ENCODE measurements at places on chromosomes 13 and 19.

GRCh38 chr19:16449330-16449961 is 22.3 kb downstream of the EPS15L1 start:
- DNase-seq = no peak

- DNase-seq = no peak
Observed at GRCh38 chr19:48856921-48857320, 11.5 kb downstream of the PLEKHA4 start.

DNA sequence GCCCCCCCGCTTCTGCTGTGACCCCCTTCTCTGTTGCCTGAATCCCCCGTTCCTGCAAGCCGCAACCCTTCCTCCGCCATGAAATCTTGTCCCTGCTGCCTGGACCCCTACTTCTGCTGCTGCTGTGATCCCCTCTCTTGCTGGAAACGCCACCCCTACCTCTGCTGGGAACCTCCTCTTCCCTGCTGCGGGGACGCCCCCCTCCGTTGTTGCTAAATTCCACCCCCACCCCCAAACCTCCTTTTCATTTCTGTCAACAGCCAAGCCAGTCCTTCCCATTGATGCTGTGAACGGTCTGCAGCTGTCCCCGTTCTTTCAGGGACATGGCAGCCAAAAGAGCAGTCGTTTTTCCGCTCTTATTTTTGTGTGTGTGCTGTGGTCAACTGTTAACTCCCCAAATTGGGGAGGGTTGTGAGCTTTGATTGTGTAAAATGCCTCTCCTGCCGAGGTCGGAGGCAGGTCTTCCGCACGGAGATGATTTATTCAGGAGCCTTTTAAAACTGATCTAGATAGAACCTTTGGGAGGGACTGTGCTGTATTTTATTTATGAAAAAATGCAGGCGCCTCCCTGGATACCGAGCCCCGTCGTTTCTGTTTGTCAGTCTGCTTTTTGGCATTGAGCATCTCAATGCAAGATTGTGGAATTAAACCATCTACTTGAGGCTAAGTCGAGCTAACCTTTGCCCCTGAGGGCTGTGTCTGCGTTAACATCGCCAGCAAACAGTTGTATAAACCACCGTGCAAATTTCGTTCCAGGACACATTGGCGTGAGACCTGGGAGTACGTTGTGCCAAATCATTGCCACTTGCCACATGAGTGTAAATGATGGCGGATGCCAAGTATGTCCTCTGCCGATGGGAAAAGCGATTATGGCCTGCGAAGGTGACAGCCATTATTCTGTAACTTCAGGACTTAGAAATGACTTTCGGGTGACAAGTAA is 27.9 kb upstream of the NDUFS7 start:
- DNase-seq = no peak

- DNase-seq = no peak
Observed at GRCh38 chr13:38228322-38228721, 121.3 kb upstream of the UFM1 start.

DNA sequence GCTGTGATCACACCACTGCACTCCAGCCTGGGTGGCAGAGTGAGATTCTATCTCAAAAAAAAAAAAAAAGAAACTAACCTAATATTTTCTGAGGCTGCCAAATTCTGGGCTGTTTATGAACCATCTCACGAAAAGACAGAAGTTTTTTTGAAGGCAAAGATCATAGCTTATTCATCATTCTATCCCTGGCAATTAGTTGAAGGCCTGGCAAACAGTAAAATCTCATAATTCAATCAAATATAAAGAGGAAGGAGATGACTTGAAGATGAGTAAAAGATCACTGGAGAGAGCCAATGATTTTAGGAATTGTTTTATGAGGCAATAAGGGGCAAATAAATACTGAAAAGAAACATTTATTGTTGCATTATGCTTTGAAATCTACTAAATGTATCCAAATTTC is 216.5 kb downstream of the DCLK1 start:
- DNase-seq = no peak

- no peak for DNase-seq
Observed at GRCh38 chr19:33467851-33468250, 53.7 kb downstream of the PEPD start.

DNA sequence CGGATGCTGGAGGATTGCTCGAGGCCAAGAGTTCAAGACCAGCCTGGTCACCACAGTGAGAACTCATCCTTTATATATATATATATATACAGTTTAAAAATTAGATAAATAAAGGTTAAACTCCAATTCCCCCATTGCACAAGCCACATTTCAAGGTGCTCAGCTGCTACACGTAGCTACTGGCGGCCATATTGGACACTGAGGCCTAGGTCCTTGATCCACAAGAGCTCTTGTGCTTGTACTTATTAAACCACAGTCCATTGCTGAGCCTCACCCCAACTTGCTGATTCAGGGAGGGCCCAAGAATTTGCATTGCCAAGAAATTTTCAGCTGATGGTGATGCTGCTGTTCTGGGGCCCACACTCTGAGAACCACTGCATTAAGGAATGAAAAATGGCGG is 9.6 kb downstream of the TTC9B start:
- no peak for DNase-seq

DNA sequence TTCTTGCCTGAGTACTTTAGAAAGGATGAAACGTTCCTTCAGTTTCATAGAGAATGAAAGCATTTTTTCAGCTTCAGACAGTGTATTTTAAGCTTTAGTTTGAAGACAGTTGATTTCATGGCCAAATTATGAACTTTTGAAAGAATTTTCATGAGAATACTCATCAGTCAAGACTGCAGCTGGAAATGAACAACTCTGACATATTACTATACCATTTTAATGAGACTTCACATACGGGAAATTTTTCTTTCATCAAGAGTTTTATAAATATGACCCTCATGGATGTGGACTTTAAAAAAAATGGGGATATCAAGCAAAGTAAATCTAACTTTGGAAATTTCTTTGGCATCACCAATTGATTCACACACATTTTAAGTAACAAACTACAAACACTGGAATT is 6.4 kb downstream of the LATS2 start:
- no peak for DNase-seq

DNA sequence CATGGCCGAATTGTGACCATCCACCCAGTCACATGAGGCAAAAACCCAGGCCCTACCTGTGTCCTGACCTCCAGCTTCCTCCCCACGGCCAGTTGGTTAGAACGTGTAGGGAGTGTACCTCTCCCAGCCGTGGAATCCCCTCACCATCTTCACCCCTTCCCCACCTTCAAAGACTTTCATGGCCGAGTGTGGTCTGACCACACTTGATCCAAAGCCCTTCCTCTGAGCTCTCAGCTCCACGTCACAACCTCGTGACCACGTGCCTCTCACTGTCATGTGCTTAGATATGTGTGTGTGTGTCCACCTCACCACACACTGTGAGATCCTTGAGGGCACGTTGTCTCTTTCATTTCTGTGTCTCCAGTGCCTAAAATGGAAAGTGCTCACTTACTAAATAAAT is 48.6 kb upstream of the UBE2L5 start:
- DNase-seq = no peak

DNA sequence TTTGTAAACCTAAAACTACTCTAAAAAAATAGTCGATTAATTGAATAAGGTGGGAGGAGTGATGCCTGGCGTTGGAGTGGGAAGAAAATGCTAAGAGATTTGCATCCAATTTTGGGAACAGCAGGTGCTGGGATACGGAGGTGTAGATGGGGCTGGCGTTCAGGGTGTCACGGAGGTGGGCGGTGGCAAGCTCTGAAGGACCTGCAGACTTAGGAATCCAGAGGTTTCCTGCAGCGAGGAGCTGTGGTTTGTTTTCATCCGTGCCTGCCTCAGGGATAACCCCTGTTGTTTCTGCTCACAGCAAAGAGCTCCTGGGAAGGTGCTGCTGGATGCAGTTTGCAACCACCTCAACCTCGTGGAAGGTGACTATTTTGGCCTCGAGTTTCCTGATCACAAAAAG is 166.4 kb upstream of the RNF113B start:
- DNase-seq = no peak

DNA sequence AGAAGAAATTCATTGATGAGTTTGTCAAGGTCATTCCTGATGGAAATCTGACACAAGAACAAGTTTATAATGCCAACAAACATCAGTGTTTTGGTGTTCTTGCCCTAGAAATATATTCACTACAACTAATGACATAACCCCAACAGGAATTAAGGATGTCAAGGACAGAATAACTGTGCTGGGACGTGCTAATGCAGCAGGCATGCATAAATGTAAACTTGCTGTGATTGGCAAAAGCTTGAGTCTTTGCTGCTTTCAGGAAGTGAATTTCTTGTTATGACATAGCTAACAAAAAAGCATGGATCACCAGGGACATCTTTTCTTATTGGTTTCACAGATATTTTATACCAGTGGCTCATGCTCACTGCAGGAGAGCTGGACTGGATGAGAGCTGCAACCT is 144.6 kb downstream of the KCTD12 start:
- DNase-seq = no peak

DNA sequence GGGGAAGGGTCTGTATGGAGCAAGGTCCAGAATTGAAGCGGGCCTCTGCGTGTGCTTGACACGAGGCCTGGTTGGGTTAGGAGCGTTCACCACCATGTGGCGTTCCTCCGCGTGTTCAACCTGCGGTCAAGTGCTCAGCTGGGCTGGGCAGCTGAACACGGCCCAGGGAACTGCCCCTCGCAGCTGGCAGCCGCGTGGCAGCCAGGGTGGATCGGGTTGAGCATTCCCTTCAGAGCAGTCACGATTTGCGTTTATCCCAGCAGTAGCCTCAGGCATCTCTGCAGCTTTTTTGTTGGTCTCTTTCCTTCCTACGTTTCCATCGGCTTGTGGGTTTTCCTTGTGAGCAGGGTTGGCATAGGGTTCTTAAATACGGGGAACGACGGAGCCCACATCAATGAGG is 28.7 kb upstream of the F2RL3 start:
- no peak for DNase-seq

- DNase-seq = no peak
Observed at GRCh38 chr13:25237083-25237482, 50.2 kb downstream of the MTMR6 start.

DNA sequence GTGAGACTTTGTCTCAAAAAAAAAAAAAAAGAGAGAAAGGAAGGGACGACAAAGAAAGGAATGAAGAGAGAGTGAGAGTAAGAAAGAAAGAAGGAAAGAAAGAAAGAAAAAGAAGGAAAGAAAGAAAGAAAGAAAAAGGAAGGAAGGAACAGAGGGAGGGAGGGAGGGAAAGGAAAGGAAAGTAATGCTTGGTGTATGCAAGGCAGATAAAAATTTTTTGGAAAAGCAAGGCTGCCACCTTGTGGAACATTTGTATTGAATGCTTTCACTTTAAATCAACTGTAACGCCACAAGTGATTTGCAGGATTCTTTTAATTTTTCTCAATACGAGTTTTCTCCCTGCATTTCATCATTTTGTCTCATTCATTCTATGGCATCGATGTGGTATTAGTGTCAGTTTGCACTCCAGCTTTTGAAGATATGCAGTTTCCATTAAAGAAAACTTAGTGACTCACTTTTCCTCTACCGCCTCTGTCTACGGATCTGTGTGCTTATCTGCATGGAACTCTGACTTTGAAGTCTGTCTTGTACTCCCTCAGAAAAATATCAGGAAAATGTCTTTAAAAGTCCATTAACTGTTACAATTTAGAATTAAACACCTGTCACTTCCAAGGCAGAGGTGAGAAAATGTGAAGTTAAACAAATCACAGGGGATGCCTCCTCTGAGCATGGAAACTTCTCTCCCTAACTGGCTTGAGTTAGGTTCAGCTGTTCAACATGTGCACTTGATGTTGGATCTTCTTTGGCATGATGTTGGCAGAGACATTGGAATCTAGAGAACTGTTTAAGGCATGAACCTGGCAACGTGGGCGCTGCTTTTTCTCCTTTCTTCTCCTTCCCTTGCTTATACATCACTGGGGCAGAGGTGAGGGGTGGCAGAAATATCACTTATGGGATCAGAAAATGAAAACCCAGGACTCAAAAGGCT is 20.0 kb upstream of the ZDHHC20 start:
- no peak for DNase-seq

DNA sequence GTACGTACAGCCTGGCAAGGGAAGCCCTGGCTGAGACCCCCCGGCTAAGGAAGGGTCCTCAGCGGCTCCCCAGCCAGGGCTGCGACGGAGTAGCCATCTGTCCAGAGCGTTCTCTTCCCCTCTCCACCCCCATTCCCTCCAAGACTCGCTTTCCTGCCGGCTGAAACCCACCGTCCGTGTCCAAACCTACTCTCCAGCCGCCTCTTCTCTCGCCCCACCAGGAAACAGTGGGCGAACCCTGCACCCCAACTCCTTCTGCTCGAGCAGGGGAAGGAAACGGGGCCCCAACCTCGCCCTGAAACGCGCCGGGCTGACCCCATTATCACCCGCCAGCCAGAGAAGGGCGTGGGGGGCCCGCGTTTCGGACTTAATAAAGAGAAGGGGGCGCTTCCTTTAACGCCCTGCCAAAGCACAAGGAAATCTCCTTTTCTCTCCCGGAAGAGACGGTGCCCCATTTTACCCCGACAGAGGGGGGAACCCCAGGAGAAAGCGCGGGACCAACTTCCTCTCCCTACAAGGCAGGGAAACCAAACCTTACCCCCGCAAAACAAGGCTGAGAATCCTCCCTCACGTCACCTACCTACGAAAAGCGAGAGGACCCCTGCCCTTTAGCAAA is 2.5 kb downstream of the ZC3H4 start:
- peak; percentile 46 for DNase-seq

- DNase-seq = peak; percentile 58
Observed at GRCh38 chr19:4597975-4598671, 38.6 kb upstream of the SEMA6B start.

DNA sequence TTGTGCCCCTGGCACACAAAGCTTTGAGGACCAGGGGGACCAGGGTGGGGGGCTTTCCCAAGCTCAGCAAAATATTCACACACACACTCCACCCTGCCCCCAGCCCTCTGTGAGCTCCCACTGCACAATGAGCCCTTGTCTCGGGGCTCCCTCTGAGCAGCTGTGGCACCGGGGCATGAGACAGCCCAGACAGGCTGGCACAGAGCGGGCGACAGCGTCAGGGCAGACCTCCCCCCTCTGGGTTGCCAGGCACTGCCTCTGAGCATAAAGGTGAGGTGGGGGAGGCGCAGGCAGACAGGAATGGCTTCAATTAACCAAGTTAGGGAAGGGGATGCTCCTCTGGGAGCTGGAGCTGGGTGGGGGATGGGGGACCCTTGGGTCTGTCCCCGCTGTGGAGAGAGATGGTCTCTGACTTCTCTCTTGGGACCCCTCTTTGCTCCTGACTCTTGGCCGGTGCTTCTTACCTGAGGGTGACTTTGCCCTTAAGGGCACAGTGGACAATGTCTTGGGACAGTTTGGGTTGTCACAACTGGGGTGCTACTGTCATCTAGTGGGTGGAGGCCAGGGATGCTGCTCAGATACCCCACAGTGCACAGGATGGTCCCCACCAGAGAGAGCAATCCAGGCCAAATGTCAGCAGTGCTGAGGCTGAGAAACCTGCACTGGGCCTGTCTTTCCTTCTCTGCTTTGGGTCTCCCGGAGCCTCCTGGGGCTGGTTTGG is 30.3 kb downstream of the LYL1 start:
- DNase-seq = no peak

GRCh38 chr13:63297163-63297562 is 1881.5 kb upstream of the PCDH20 start:
- DNase-seq = no peak

- DNase-seq = peak; percentile 32
Observed at GRCh38 chr19:51644636-51645271, 1.9 kb downstream of the SIGLEC14 start.

GRCh38 chr13:80704369-80704768 is 363.4 kb upstream of the SPRY2 start:
- peak; percentile 51 for DNase-seq

- peak; percentile 80 for DNase-seq
Observed at GRCh38 chr19:45508861-45509691, 1.8 kb downstream of the VASP start.
